Aorta (tissue), 5 donors: ENCODE measurements at places on chromosomes 2 and 18. TPM values are rescaled to one million over a fixed set of nuclear protein-coding genes. Genes with fewer than 3 reads are reported as not detected.

LIMS4 gene
- total RNA-seq, result 16.0 TPM

SLC38A11 gene
- 1.1 TPM for total RNA-seq

DNA sequence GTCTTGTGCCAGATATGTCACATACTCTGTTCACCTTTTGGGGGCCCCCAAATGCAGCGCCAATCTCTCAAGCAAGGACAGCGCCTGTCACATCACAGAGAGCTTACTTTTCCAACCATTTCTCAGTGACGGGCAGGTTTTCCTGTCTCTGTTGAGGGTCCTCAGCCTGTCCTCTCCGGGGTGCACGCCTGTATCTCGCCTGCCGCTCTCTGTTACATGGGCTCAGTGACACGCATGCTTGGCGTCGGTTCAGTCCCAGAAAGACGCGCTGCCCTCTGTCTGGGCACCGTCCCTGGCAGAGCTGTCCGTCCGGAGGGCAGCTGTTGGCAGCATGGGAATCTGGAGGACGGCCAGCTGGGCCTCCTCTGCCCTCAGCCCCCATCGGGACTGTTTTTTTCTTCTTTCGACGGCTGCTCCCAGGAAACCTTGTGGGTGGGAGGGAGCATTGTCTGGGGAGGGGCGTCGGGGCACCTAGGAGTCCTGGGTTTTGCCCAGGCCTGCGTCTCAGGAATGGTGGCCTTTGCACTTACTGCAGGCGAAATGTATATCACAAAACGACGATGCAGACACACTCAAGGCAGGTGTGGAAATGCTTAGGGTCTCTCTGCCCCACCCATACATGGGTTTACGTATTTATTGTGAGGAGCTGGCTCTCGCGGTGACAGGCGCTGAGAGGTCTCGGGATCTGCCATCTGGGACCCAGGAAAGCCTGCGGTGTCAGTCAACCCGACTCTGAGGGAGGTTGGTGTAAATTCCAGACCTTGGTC is 30.9 kb downstream of the RTP5 start:
- H3K27me3 ChIP-seq, result no peaks in the 10 kb centered on the region
- no peaks in the 10 kb centered on the region for H3K36me3 ChIP-seq
- H3K4me3 ChIP-seq, result no peak overlapping the region
- no peaks in the 10 kb centered on the region for H3K4me1 ChIP-seq
- DNase-seq, result peak; percentile 68
- no peak overlapping the region for H3K27ac ChIP-seq

DNA sequence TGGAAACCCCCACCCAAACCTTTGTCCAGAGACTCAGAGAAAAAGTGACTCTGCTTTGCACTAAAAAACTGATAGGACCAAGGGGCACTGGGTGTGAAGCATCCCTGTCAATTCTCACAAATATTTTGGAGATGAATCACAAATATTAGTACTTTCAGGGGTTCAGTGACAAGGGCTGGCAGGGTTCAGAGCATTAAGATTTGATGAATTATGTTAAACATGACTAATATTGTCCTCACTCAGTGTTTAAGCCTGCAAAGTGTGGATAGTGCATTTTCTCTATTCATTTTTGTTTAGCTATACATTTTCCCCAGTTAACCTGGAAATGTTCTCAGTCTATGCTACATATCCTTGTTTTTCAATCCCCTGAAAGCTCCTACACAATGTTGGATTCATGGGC is 65.3 kb upstream of the CCDC68 start:
- H3K4me1 ChIP-seq, result no peaks in the 10 kb centered on the region
- no peaks in the 10 kb centered on the region for H3K36me3 ChIP-seq
- no peaks in the 10 kb centered on the region for H3K27me3 ChIP-seq
- H3K27ac ChIP-seq, result no peak overlapping the region

GRCh38 chr18:50282521-50283335 is 1.4 kb upstream of the MBD1 start:
- H3K4me1 ChIP-seq, result peaks cover 3% of the 10 kb centered on the region
- H3K4me3 ChIP-seq, result no peak overlapping the region
- H3K27ac ChIP-seq, result no peak overlapping the region
- peak; percentile 56 for DNase-seq

GRCh38 chr2:96951125-96951654 is 35.2 kb downstream of the FAM178B start:
- no peak overlapping the region for H3K27ac ChIP-seq
- no peaks in the 10 kb centered on the region for H3K27me3 ChIP-seq
- no peaks in the 10 kb centered on the region for H3K4me1 ChIP-seq
- H3K4me3 ChIP-seq, result no peak overlapping the region
- DNase-seq, result peak; percentile 91

DNA sequence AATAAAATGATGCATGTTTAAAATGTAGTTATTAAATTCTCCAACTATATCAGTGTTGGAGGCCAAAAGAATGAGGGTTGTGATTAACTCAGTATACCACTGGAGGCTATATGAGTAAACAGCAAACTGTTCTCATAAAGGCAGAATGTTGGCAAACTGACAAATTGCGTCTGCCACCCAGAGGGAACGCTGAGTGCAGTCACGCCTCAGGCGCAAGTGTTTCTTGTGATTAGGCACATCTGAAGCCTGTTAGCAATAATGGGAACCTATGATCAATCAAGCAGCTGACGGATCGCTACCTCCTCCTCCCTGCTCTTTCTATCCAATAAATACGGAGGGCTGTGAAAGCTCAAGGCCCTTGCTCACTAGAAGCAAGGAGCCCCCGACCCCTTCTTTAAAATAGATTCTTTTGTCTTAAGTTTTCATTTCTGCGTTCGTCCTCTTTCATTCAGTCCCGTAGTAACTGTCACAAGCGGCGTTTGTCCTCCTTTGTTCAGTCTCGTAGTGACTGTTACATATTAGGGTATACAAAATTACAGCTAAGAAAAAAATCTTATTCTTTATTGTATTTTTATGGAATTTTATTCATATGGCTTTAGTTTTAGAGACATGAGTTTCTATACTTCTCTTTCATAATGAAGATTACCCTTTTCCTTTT is 16.3 kb upstream of the RMND5A start:
- no peaks in the 10 kb centered on the region for H3K4me1 ChIP-seq
- DNase-seq, result no peak
- H3K27ac ChIP-seq, result no peak overlapping the region
- H3K27me3 ChIP-seq, result no peaks in the 10 kb centered on the region

DNA sequence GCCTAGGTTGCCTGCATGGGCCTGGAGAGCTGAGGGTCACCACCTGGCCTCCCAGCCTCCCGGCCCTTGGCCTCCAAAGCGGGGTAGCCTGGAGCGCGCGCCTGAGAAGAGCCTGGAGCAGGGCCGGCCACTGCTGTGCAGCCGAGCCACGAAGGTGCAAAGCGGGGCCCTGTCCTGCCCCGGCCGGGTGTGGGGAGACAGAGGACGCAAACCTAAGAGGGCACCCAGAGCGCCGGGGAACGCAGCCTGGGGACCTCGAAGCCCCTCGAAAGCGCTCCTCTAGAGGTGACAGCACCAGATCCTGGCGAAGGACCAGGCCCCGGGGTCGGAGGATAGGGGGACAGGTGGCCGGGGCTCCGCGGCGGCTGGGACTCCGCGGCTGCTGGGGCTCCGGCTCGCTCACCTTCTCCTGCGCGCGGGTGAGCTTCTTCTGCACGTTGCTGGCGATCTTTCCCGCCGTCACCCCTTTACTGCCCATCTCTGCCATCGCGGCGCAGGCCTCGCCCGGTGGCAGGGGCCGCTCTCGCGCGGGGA is 430 bp downstream of the BIN1 start:
- peak; percentile 59 for DNase-seq
- peak overlapping the region; percentile 52 for H3K4me3 ChIP-seq
- H3K27ac ChIP-seq, result no peak overlapping the region
- no peaks in the 10 kb centered on the region for H3K36me3 ChIP-seq
- H3K27me3 ChIP-seq, result no peaks in the 10 kb centered on the region
